ENCODE measurements at places on chromosomes 3 and 15. TPM values are rescaled to one million over a fixed set of nuclear protein-coding genes. Genes with fewer than 3 reads are reported as not detected.

GRCh38 chr15:81097890-81098280 lies 36.2 kb upstream of the CFAP161 start:
- no peak for DNase-seq

CHRFAM7A gene
- 0.68 TPM for polyA plus RNA-seq

DNA sequence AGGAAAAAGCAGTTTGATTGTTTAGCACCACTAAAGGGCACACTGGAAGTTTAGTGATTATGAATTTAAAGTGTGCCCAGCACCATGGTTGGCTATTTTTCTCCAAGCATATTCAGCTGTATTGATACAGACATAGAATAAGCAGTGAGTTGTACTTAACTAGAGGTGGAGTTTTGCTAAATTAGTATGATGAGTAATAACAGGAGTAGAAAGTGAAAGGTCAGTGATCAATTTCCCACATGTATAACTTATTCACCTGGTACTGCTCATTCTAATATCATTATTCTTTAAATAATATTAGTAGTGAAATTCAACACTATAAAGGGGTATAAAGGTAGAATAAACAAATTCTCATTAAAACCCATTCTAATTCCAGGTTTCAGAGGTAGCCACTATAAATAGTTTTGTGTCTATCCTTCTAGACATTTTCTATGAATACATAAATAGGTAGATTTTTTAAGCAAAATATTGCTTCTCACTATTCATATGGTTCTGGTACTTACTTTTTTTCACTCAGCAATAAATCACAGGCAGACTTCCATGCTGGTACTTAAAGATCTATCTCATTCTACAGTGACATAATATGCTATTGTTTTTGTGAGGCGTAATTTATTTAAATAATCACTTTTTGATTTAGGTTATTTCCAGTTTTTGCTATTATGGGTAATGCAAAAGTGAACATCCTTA lies 732.9 kb downstream of the VGLL3 start:
- DNase-seq: no peak

SPTSSB gene
- polyA plus RNA-seq: 6.9 TPM

DNA sequence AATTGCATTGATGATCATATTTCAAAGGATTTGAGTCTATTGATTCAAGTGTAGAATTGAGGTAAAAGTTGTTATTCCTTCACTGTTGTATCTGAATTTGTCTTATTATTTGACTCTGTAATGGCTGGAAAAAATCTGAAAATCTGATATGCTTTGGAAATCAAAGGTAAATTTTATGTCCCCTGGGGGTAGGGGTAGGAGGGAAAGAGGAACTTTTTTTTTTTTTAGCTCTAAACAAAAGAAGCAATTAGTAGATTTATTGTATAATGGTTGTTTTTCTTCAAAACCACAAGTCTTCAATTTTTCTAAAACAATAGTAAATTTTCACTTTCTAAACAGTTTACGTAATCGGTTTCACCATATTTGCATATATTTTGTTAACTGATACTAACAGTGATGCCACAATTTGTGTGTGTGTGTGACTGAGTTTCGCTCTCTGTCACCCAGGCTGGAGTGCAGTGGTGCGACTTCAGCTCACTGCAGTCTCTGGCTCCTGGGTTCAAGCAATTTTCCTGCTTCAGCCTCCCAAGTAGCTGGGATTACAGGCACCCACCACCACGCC lies 91.7 kb upstream of the GOLGA6L4 start:
- no peak for DNase-seq

CNTN4 gene
- polyA plus RNA-seq: 17.4 TPM

DNA sequence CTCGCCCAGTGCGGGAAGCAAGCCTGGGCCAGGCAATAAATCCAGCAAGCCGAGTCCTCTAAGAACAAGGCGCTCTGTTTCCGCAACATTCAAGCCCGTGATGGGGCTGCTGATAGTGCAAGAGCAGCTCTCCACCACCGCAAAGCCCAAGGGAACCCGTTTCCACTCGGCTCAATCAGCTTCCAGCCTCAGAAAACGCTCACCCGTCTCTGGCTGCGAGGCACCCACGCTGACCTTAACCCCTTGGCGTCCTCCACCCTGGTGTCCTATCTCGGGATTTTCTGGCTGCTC lies 17.8 kb downstream of the SPATA12 start:
- DNase-seq: peak; percentile 74

GRCh38 chr3:195897853-195898415 lies 10.4 kb downstream of the TNK2 start:
- no peak for DNase-seq

- no peak for DNase-seq
These were observed 163.8 kb downstream of the FBLN2 start for GRCh38 chr3:13712682-13713180.

DNA sequence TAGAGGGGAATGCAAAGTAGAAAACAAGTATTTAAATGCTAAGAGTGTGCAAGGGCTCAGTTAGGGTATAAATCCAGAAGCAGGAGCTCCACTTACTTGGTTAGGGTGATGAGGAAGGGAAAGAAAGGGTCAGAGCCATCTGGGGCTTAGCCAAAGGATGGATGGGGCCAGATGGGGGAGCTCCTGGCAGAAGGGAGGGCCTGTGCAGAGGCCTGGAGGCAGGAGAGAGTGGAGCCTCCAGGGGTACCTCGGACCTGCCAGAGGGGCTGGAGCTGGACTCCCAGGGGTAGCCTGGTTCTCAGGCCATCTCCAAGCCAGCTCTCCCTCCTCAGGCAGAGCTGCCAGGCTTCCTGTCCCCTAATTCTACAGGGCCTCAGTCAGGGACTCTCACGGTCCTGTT lies 506.3 kb downstream of the SHQ1 start:
- DNase-seq: no peak

DNA sequence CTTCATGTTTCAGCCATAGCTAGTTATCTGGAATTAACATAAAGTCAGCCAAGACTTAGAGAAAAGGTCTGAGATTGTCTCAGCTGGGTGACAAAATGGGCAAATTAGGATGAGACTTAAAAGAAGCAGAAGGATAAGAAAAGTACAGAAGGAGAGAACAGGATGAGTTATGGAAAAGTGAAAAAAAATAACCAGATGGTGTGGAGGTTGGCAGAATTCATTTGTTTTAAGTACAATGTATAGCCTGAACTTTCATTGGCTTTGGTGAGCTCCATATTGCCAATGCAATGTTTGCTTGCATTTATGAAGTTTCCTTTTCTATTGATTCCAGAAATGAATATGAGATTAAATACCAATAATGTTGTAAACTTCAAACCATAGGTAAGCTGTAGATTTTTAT lies 447.2 kb upstream of the DPH6 start:
- no peak for DNase-seq

KBTBD12 gene
- polyA plus RNA-seq: not detected

DNA sequence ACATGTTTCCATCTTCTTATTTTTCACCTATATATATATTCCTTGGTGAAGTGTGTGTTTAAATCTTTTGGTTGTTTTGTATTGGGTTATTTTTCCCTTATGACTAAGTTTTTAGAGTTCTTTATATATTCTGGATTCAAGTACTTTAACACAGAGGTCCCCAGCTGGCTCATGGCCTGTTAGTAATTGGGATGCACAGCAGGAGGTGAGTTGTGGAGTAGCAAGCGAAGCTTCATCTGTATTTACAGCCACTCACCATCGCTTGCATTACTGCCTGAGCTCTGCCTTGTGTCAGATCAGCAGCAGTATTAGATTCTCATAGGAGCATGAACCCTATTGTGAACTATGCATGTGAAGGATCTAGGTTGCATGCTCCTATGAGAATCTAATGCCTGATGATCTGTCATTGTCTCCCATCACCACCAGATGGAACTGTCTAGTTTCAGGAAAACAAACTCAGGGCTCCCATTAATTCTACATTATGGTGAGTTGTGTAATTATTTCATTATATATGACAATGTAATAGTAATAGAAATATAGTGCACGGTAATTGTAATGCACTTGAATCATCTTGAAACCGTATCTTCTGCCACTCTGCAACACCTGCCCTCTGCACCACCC lies 151.6 kb downstream of the RSRC1 start:
- no peak for DNase-seq

DNA sequence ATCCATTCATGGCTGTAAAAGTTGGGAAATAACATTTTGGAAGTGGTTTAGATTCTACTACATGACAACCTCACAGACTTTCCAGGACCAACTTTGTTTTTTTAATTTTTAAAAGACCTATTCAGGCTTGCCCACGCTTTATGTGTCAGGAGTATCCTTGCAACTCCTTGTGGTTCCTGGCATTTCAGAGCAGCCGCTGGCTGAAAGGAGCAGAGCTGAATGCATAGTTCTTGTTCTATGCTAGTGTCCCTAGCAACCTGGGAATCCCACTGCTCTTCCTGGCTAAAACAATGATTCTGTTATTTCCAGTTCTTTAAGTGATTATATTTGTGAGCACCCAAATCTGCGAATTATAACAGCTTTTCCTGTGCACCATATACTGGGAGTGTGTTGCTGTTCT lies 34.9 kb downstream of the CP start:
- no peak for DNase-seq

SRPRB gene
- 129 TPM for polyA plus RNA-seq

SPATA12 gene
- polyA plus RNA-seq: 1.2 TPM

DNA sequence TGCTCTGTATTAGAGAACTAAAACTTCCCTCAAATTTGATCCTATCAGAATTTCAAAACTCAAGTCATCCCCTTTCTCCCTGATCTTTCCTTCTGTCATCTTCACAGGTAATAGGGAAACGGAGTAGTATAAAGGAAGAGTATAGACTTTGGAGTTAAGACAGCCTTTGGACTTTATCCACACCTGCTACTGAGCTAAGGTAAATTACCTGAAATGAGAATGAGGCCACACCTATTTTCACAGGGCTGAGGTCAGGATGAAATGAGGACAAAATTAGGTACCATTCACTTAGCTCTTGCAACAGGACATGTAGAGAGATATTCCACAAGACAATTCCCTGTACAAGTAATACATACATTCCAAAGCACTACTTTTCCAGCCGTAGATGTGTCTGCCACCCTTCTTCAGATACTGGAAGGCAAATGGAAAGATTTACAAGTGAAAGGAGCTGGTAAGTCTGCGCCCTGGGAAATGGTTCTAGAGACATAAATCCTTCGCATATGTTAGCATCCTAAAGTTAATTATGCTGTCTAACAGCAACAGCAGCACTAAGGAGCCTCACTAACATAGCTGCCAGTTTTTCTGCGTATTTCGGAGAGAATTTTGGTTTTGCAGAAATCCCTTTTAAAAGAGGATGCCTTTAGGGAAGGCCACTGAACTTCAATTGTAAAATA lies 461.8 kb downstream of the SHQ1 start:
- DNase-seq: peak; percentile 45

DNA sequence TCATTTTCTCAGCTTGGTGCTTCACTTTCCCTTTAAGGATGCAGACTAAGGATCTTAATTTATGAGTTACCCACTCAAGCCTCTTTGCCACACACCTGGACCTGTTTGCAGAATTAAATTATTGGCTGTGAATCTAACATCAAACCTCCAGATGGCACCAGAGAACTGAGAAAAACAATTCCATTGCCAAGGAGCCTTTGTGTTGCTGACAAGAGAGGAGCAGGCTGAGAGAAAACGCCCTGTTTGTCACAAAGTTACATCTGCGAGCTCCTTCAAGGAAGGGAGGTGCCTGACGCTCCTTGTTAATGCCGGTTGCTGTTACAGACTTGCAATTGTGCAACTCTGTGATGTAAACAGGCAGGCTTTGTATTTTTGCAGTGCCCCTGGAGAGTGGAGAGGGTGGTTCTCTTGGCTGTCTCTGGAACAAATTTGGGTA lies 36.3 kb upstream of the TMC3 start:
- peak; percentile 82 for DNase-seq

GRCh38 chr3:50674349-50675178 lies at the start of gene DOCK3:
Gene DOCK3 (plus strand): TSS chr3:50674927. CDS start chr3:50675264, 337 bp downstream.
- DNase-seq: peak; percentile 92

GRCh38 chr3:165254812-165255211 lies 58.6 kb upstream of the SLITRK3 start:
- peak; percentile 51 for DNase-seq

RTP3 gene
- 1.8 TPM for polyA plus RNA-seq

CELF6 gene
- polyA plus RNA-seq: 0.40 TPM

DNA sequence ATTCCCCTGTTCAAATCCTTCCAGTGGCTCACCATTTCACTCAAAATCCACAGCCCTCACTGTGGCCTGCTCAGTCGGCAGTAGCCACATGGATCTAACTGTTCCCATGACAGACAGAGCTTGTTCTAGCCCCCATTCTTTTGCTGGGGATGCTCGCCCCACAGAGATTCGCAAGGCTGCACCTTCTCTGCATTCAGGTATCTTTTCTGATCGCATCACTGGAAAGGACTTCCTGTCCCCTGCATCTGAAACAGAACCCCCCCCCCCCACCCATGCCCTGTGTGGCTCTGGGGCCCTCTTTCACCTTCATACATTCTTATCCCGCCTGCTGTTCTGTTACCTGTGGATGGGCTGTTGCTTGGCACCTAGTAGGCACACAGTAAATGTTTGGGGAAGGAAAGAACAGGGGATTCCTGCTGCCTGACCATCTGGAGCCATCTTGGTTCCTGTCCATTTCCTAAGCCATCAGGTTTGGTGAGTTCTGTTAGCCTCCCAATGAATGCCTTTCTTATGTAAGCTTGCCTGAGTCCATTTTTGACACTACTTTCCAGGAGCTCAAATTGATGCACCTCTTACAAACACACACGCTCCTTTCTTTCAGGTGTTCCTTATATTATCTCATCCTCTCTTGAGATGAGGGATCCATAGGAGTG lies 42.9 kb upstream of the PGPEP1L start:
- DNase-seq: no peak

DNA sequence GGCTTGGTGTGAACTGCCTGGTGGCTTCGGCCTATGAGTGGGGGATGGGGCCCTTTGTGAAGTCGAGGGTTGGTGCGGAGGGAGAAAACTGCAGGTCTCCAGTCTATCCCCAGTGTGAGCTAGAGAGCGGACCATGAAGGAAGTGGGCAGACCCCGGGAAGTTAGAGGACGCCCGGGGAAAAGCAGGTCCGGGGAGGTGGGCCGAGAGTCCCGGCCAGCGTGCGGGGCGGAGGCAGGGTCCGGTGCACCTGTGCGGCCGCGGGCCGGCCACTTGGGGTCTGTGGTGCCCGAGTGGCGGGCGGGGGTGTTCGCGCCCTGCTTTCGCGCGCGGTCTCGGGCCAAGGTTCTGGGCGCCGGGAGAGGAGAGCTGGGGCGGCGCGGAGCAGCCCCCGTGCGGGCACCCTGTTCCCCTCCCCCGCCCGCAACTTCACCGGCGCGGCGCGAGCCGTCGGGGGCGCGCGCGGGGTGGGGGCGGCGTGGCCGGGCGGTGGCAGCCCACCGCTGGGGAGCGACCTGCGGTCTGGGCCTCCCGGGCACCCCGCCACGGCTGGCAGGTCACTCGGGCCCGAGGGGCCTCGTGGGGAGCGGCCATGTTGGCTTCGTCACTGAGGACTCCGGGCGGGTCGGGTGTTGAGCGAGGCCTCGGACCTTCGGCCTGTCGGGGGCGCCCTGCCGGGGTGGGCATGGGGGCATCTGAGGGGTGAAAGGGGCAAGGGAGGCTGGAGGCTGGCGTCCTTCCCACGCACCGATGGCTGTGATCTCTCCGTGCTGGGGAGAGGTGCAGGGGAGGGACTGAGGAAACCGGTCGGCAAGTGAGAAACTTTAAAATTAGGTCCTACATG lies 4.8 kb downstream of the UBE2E1 start:
- DNase-seq: peak; percentile 74
